ENCODE measurements at places on chromosomes 6 and 20.

DNA sequence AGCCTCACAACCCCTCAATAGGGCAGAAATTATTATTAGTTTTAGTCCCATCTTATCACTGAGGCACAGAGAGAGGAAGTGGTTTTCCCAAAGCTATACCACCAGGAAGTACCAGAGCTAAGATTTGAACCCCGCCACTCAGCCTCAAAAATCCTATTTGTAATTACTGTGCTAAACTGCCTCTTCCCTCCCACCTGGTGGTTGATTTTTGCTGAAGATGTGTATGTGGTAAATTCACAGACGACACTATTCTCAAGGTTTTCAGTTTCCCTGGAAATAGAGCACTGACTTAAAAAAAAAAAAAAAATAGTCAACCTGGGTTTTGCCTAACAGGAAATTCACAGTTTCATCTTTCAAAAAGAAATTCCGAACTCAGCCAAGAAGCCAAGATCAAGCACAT lies 57.9 kb downstream of the TSHZ2 start:
- no peak for DNase-seq
- peaks cover 4% of the 10 kb centered on the region for H3K4me1 ChIP-seq
- no peaks in the 10 kb centered on the region for H3K27me3 ChIP-seq

GRCh38 chr6:116529466-116530290 lies 15.8 kb downstream of the TRAPPC3L start:
- H3K36me3 ChIP-seq: no peaks in the 10 kb centered on the region
- DNase-seq: no peak
- no peak overlapping the region for H3K4me3 ChIP-seq

GRCh38 chr6:17585766-17586490 lies 14.2 kb upstream of the FAM8A1 start:
- H3K27me3 ChIP-seq: no peaks in the 10 kb centered on the region
- H3K27ac ChIP-seq: no peak overlapping the region
- DNase-seq: no peak
- H3K4me3 ChIP-seq: no peak overlapping the region
- no peaks in the 10 kb centered on the region for H3K36me3 ChIP-seq

- no peaks in the 10 kb centered on the region for H3K27me3 ChIP-seq
- no peak overlapping the region for H3K27ac ChIP-seq
- no peaks in the 10 kb centered on the region for H3K36me3 ChIP-seq
- H3K4me3 ChIP-seq: no peak overlapping the region
- no peak for DNase-seq
These were observed 10.8 kb upstream of the PXDC1 start for GRCh38 chr6:3762359-3762758.

DNA sequence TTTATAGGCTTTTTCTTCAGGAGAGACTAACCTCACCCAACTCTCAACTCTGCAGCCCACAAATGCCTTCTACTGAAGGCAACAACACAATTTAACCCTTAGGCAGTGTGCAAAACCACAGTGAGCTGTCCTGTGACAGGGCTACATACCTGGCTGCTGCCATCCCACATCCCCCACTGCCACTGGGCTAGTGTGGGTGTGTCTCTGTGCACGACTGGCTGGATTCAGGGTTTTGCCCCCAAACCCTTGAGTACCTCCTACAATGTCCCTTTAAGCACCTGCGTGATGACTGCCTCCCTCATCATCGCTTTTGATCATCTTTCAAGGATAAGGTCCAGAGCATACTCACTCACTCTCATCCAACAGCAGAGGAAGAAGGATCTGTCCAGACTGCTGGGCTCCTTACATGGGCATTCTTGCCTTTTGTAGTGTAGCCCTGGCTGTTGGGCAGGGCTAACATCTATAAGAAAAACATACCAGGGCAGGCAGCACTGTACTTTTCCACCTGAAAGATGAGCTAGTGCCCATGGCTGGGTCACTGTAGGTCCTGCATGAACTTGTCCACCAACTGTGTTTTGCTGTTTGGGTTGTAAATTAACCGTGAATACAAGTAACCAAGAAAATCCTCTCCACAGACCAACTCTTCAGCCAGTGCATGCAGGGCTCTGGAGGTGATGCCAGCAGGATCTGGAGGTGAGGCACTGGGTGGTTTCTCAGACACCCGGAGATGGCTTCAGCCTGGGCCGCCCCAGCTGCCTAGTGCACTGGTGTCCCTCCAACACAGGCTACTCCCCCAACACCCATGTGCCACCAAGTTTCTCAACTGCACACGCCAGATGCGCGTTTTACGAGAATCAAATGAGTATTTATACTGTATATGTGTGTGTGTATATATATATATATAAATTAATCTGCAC lies 45.2 kb downstream of the PLCG1 start:
- no peak overlapping the region for H3K27ac ChIP-seq
- no peaks in the 10 kb centered on the region for H3K27me3 ChIP-seq
- H3K36me3 ChIP-seq: no peaks in the 10 kb centered on the region
- no peak overlapping the region for H3K4me3 ChIP-seq
- no peak for DNase-seq

- H3K27ac ChIP-seq: no peak overlapping the region
- H3K36me3 ChIP-seq: no peaks in the 10 kb centered on the region
- no peak for DNase-seq
These were observed 427.3 kb upstream of the CITED2 start for GRCh38 chr6:139801571-139802321.

- no peaks in the 10 kb centered on the region for H3K27me3 ChIP-seq
- no peak overlapping the region for H3K4me3 ChIP-seq
- no peak for DNase-seq
These were observed 120.9 kb downstream of the ANKRD60 start for GRCh38 chr20:58107533-58107932.

- H3K4me1 ChIP-seq: no peaks in the 10 kb centered on the region
- peak; percentile 49 for DNase-seq
- peak overlapping the region; percentile 94 for H3K27ac ChIP-seq
These were observed 3.2 kb downstream of the MARCKS start for GRCh38 chr6:113860181-113860955.

DNA sequence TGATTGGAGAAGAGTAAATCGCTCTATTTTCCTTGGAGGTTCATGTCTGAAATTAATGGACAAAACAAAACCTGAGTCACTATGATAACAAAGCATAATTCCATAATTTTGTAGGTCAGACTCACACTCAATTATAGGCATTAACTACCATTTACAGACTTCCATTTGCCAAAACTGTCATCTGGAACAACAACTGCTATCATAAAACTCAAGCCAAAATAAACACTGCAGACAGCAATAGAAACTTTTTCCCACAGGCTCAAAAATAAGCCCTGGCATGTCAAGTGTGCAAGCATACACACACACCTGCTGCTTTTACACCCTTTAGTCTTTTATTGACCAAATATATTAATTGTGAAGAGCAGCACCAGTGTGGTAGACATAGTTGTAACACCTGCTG lies 7.1 kb downstream of the MRPS10 start:
- no peaks in the 10 kb centered on the region for H3K4me1 ChIP-seq
- H3K27ac ChIP-seq: no peak overlapping the region
- no peak for DNase-seq
- H3K4me3 ChIP-seq: no peak overlapping the region

- H3K27me3 ChIP-seq: no peaks in the 10 kb centered on the region
- H3K4me1 ChIP-seq: no peaks in the 10 kb centered on the region
- DNase-seq: no peak
- H3K27ac ChIP-seq: no peak overlapping the region
- no peaks in the 10 kb centered on the region for H3K36me3 ChIP-seq
These were observed 45.6 kb downstream of the TAF8 start for GRCh38 chr6:42095776-42096541.
